ENCODE measurements at places on chromosomes 7 and 10.

DNA sequence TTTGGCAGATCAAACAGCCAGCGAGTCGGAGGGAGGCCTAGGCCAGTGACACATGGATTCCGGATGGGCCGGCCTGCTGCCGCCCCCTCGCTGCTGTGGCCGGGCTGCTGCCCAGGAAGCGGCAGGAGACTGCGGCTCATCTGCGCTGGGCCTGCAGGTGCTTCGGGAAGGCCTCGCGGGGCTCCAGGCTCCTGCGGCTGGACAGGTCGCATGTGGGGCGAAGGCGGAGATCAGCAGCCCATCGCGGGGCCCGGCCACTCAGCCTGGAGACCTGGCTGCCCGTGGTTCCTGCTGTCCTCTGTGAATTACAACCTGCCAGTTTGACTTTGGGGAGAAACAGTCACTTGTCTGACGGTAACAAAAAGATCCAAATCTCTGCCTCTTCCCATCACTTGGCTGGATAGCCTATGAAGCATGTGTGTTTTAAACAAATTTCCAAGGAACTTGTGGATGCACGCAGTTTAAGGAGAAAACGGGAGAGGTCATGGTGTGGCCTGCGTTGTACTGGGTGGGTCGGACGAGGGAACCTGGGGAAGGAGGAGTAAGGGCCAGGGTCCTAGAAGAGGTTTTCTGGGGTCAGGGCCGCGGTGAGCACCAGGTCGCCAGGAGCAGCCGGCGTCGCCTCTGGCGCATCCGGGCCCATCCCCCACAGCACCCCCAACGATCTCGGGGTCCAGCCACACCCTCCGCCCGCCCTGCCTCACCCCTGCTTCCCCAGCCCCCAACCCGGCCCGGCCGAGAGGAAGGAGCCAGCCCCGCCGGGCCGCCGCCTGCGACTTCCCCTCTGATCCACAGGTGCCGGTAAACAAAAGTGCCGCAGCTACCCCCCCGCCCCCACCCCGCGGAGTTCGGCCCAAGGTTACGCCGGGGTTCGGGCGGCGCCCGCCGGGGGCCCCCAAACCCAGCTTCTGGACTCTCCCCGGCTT lies 1.6 kb downstream of the SPOCK2 start:
- no peak for DNase-seq

GRCh38 chr7:45176091-45176490 lies 18.5 kb downstream of the RAMP3 start:
- no peak for DNase-seq

DNA sequence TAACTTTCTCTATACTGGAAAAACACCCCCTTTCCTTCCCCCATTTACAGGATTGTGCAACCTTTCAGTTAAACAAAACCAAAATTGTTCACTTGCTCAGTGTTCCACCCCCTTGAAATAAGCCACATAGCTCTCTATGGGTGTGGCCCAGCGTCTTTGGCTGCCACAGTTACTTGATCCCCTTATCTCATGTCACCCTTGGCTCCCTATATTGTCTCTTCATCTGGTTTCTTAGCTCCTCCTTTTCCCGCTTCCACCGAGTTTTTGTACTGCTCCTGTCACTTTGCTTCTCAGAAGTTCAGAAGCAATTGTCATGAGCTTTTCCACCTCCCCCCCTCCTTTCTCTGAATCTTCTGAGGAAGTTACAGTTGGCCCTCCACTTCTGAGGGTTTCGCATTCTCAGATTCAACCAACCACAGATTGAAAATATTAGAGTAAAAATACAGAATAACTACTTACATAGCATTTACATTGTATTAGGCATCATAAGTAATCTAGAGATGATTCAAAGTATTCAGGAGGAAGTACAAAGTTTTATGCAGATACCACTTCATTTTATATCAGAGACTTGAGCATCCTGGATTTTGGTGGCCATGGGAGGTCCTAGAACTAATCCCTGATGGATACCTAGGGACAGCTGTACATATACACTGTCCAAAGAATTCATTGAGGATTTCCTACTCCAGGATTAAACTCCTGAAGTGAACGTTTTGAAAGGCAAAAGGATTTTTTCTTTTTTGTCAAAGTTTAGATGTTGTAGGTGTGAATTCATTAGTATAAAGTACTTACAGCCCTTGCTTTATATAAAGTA lies 60.4 kb downstream of the ADD3 start:
- DNase-seq = no peak

GRCh38 chr10:90363799-90364483 lies 493.9 kb downstream of the HTR7 start:
- no peak for DNase-seq
